ENCODE measurements at places on chromosomes 6 and 20. TPM values are rescaled to one million over a fixed set of nuclear protein-coding genes. Genes with fewer than 3 reads are reported as not detected.

Gene SYCP2L
- total RNA-seq, result 0.36 TPM

Gene ARFGEF3
- total RNA-seq, result under 0.01 TPM

Gene THEMIS
- under 0.01 TPM for total RNA-seq

Gene C2
- 18.0 TPM for total RNA-seq

Gene BPHL
- total RNA-seq, result 19.9 TPM

Gene VWA7
- total RNA-seq, result 0.29 TPM
